Uterine smooth muscle cell (primary cell): ENCODE measurements at places on chromosomes 11 and 22. TPM values are rescaled to one million over a fixed set of nuclear protein-coding genes. Genes with fewer than 3 reads are reported as not detected.

Gene APOL1
- 9.8 and 21.5 TPM in 2 replicates for total RNA-seq

Gene MYO7A
- 0.11 and 0.12 TPM in 2 replicates for total RNA-seq

Gene JRKL
- total RNA-seq = 18.4 and 26.5 TPM in 2 replicates

Gene SH3BP1
- 9.6 and 11.7 TPM in 2 replicates for total RNA-seq

Gene TIGD3
- 0.11 and 0.37 TPM in 2 replicates for total RNA-seq

Gene NLRP14
- 0.50 and 0.66 TPM in 2 replicates for total RNA-seq
